ENCODE measurements at places on chromosomes 5 and 9.

DNA sequence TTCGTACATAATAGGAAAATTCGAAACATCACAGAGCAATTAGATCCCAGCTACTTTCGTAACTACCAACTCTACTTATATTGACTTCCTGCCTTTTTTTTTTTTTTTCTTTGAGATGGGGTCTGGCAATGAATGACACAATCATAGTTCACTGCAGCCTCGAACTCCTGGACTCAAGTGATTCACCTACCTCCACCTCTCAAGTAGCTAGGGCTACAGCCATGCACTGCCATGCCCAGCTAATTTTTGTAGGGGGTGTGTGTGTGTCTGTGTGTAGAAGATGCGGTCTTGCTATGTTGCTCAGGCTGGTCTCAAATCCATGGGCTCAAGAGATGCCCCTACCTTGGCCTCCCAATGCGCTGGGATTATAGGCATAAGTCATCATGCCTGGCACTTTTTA lies 5.8 kb upstream of the PAIP2 start:
- no peak for DNase-seq

GRCh38 chr5:178730940-178731265 lies 444 bp upstream of the ZNF354A start:
- no peak for DNase-seq

GRCh38 chr9:33264003-33264472 lies 470 bp downstream of the BAG1 start:
- DNase-seq = no peak

- no peak for DNase-seq
These were observed 37.8 kb downstream of the UHRF2 start for GRCh38 chr9:6450641-6451375.
